Stimulated activated CD8-positive, alpha-beta memory T cell treated with anti-CD3 and anti-CD28 coated beads, Interleukin-2, amount 100 ng/mL, for 48 hours (primary cell): ENCODE measurements at places on chromosomes 2 and 18.

- no peak for DNase-seq
Measured at GRCh38 chr2:149427387-149427786, 97.0 kb downstream of the LYPD6 start.

- DNase-seq, result no peak
Measured at GRCh38 chr2:174774886-174775285, 10.6 kb upstream of the CHRNA1 start.

- DNase-seq, result no peak
Measured at GRCh38 chr2:234804704-234805103, 147.1 kb upstream of the SH3BP4 start.

DNA sequence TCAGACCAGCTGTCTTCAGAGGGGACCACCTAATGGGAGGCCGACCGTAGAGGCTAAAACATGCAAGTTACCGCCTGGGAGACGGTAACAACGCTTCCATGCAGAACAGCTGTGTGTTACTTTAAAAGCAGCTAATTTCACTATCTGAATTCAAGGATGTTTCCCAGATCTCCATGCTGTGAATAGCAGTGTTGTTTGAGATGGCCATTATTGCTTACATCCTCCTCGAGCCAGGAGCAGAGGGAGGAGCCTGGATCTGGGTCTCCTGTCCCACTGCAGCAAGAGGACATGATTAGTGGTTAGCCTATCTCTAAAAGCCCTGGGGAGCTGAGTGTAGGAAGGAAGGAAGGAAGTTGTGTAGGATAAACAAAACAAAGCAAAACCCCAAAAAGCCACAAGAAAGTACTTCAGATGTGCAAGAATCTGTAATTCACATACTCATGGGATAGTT is 50.9 kb downstream of the ACTR2 start:
- no peak for DNase-seq

- no peak for DNase-seq
Measured at GRCh38 chr2:20182241-20182931, 42.5 kb downstream of the SDC1 start.

- no peak for DNase-seq
Measured at GRCh38 chr2:45857867-45858520, 206.5 kb downstream of the PRKCE start.

- DNase-seq, result no peak
Measured at GRCh38 chr2:68806511-68807109, 64.6 kb downstream of the BMP10 start.

GRCh38 chr2:62956651-62957050 is 94.0 kb upstream of the OTX1 start:
- DNase-seq, result no peak

- DNase-seq, result no peak
Measured at GRCh38 chr2:226256237-226256636, 543.4 kb downstream of the IRS1 start.

- no peak for DNase-seq
Measured at GRCh38 chr2:195633974-195634373, 23.1 kb upstream of the SLC39A10 start.

DNA sequence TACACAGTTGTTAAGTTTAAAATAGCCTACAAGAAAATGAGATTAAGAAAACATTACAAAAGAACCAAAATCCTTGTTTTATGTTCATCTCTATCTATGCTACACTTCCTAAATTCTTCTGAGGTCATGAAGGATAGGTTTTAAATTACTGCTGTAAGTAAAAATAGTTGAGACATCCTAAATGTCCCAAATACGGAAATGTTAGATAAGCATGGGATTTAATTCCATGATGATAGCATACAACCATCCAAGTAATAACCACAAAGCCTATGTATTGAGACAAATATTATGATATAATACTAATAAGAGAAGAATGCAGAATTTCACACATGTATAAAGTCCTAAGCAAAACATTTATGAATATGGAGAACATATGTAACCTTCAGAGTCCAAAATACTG is 34.1 kb downstream of the PIEZO2 start:
- no peak for DNase-seq

DNA sequence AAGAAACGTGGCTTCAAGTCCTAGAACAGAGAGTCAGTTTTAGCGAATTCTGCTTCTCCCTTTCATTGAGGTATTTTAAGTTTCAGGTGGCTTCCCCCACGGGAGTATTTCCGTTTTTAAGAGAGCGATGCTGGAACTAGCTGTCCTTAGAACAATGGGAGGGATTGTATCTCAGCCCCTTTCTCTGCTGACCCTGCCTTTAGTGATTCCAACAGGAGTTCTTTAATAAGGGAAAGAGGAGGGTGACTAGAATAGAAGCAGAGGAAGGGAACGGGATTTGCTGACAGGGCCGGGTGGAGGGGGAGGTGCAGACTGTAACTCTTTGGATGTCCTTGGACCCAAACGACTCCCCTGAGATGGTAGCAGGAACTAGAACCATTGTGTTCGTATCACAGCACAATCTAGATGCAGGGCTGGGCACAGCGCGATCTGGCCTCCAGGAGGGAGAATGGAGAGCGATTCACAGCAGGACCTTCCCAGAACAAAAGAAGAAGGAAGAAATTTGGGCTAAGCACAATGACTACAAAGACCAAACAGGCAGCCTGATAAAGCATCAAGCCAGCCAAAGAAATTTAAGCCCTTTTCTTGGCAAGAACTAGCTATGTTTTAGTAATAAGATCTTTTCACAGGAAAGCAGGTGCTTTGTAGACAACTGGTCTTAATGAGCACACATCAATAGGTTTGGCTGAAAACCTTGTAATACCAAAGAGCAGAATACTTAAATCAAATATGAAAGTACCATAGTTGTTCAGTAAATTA is 15.8 kb upstream of the RTTN start:
- DNase-seq, result no peak

- DNase-seq, result no peak
Measured at GRCh38 chr2:25320077-25320476, 21.6 kb downstream of the DNMT3A start.
